ENCODE measurements at places on chromosomes 4 and X.

DNA sequence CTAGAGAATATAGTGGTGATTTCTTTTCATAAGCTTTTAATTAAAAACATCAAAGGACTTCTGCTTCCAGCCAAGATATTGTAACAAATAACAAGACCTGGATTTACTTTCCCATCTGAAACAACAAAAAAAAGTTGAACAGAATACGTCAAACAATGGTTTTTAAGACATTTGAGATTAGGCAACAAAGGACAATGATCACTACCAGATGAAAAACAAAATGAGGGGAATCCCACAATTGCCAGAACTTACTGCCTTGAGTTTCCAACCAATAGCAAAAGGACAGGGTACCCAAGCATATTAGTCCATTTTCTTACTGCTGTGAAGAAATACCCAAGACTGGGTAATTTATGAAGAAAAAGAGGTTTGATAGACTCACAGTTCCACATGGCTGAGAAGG, 341.4 kb upstream of the INTU start:
- no peak for DNase-seq

- DNase-seq, result no peak
Measured at GRCh38 chrX:100720301-100720700, 11.6 kb downstream of the SYTL4 start.

- no peak for DNase-seq
Measured at GRCh38 chr4:7154351-7154981, 37.9 kb upstream of the SORCS2 start.

DNA sequence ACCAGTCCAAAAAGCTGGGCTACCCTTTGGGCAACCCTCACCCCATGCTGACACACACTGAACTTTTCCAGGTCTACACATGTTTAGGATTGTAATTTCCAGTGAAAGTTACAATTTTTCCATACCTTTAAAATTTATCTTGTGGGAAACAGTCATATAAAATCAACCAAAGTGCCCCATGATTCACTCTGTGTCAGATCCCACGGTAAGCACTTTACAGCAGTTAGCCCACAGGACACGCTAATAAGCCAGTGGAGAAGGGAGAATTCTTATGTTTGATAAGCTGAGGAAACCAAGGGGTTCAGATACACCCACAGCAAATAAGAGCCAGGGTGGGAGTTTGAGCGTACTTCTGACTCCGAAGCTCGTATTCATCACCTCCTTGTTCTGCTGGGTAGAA, 72.4 kb upstream of the TBL1X start:
- no peak for DNase-seq

GRCh38 chrX:8728932-8729535, 2.9 kb downstream of the ANOS1 start:
- peak; percentile 19 for DNase-seq

- no peak for DNase-seq
Measured at GRCh38 chr4:111502626-111503025, 642.6 kb upstream of the FAM241A start.

Data from inflammatory macrophage (primary cell).